NCI-H187 (cell line): ENCODE measurements at places on chromosomes 12 and 14.

DNA sequence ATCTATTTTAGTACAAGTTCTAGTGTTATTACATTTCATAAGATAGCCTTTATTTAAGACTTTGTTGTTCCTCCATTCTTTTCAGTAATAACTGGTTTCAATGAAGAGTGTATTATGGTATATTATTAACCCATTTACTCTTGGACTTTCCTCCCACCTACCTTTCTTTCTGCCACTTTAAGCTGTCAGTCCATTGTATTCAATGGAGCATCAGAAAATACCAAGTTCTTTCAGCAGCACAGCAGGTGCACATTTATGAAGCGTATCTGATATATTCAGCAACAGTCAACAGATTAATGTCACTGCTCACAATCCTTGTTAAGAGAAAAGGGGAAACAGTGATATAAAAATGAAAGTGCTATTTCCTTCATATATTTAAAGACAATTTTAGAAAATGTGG, 660.9 kb downstream of the C12orf50 start:
- peak; percentile 75 for DNase-seq

DNA sequence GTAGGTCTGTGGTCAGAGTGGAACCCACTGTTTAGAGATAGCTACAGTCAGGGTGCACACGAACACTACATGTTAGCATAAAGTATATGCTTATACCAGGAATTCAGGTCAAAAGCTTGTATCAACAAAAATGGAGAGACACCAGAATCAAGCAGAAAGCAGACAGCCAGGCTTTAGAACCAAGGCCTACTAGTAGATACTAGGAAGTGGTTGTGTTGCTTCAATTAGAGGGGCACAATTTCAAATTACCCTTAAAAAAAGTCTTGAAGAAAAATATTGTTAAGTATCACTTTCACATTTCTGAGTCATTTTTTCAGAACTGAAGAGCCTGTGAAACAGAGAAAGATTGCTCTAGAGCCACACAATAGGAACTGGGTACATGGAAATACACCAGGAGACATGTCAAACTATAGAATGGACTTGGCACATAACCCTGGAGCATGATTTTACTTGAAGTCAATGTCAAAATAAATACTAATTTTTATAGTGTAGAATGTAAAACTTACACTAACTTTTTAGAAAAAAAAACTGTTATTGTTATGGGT, 41.6 kb downstream of the LRRC9 start:
- no peak for DNase-seq

- DNase-seq: no peak
Measured at GRCh38 chr14:75350505-75351060, 72.0 kb downstream of the FOS start.

DNA sequence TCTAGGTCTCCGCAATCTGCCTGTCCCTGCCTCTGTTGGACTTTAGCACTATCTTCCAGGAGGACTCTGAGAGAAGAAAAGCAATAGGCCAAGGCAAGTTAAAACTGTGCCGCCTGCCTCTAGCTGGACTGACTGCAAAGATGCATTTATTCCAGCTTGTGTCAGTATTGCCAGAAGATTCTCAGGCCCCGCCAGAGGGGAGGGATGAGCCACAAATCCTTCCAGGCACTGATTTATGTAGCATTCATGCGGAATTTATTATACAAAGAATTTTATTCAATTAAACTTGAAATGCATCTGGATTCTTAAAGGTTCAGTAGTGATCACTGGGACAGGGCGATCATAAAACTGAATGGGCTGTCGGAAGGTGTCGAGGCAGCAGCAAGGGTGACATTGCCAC, 19.8 kb downstream of the MMAB start:
- no peak for DNase-seq

- DNase-seq: no peak
Measured at GRCh38 chr12:25797386-25797785, 161.1 kb upstream of the RASSF8 start.

DNA sequence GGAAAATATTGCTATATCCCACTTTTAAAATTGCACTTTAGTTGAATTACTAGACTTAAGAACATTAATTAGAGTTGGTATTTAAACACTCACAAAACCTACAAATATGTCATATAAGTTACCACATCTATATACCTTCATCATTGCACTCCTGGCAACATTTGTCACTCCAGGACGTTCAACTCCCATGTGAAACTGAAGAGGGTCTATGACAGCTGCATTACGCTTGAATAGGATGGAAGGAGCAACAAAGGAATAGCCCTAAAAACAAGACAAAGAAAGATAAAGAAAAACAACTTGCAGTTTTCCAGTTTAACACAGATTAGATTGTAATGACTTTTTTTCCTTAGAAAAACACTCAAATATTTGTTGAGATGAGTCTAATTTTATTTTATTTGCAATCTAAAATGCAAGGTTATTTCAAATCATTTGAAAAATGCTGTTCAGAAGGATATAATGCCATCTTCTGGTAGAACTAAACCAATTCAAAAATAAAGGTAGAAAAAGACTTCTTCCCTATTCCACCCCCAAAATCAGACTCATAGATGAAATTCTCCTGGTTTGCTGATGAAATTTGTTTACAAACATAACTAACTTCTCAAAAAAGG, 84.3 kb upstream of the TTC7B start:
- DNase-seq: no peak

DNA sequence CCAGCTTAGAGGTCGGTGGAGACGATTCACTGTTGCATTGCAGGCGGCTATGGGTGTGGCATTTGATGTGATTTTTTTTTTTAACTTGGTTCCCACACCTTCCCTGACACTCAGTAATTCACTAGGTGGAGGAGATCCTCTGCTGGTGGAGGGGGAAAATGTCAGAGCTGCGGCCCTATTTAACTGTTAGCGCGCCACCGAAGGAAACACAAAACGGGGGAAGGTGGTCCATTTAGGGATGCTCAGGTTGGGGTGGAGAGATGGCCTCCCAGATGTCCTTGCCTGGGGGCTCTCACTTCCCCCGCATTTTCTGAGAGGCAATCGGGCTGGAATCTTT, 4.3 kb upstream of the HOXC12 start:
- DNase-seq: no peak
